Renal cortex interstitium (tissue), 15 donors: ENCODE measurements at places on chromosomes 3 and 15.

DNA sequence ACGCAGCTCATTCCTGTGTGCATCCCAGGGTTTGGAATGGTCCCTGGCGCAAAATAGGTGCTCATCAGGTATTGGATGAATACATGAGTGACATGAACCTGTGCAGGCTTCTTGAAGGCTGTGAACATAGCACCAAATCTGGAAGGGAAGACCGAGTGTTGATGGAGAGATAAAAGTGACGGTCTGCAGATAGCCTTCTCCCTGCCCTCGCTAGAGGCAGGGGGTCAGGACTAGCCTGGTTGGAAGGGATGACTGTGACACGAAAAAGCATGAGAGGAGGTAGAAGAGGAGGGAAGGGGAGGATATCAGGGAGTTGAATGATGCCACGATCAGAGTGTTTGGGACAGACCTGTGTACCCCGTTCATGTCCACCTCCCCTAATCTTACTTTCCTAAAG is 267.1 kb downstream of the XXYLT1 start:
- DNase-seq, result no peak

DNA sequence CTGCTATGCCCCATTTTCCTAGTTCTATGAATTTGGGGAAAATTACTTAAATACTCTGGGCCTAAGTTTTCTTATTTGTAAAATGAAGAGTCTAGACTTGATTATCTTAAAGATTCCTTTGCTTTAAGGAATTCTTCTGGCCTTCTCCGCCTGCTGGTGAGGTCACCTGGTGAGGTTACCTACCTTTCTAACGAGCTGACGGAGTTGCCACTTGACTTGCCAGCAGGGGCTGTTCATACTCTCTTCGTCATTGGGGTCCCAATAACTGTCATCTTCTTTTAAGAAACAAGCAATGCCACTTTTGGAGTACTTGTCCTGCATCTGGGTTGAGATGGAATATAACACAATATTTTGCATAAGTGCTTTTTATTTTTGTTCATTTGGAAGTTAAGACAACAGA is 8.6 kb downstream of the TNFSF10 start:
- DNase-seq, result no peak

GRCh38 chr15:54990793-54991192 is 205.9 kb downstream of the RSL24D1 start:
- no peak for DNase-seq

GRCh38 chr15:64763874-64764273 is 11.5 kb downstream of the RBPMS2 start:
- no peak for DNase-seq

- DNase-seq, result no peak
Measured at GRCh38 chr3:9251055-9251786, 1.8 kb upstream of the SRGAP3 start.

- DNase-seq, result no peak
Measured at GRCh38 chr3:184160456-184160855, 5.3 kb downstream of the DVL3 start.

GRCh38 chr15:49688135-49688790 is 67.4 kb downstream of the DTWD1 start:
- DNase-seq, result no peak

- DNase-seq, result no peak
Measured at GRCh38 chr3:100697723-100698285, 11.5 kb upstream of the TFG start.

- DNase-seq, result no peak
Measured at GRCh38 chr15:50146632-50147031, 27.6 kb upstream of the ATP8B4 start.

DNA sequence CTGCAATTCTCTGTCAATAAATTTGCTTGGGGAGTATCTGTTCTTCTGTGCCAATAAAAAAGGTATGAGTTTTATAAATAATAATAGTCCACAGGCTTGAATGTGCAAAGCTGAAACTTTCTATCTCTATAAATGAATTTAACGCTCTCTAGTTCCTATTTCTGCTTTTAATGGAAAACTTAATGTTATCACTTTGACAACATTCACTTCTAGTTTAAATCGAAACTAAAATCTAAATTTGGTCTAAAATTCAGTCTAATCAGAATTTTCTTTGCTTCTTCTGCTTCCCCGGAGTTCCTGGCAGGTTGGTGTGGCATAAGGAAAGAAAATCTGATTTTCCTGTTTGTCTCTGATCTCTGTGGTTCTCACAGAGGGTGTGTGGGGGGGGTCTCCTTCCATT is 450.1 kb upstream of the TBL1XR1 start:
- DNase-seq, result no peak

- no peak for DNase-seq
Measured at GRCh38 chr3:138172625-138173024, 2.1 kb downstream of the DBR1 start.

DNA sequence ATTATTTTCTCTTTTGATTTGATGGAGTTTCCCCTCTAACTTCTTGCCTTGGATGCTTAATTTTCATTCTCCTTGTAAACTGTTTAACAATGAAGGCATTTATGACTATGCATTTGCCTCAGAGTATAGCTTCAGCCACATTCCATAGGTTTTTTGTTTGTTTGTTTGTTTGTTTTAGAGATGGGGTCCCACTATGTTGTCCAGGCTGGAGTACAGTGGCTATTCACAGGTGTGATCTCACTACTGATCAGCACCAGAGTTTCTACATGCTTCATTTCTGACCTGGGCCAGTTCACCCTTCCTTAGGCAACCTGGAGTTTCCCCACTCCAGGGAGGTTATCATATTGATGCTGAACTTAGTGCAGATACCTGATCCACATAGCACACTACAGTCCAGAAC is 4.1 kb downstream of the SECISBP2L start:
- DNase-seq, result no peak

GRCh38 chr15:99149366-99149765 is 44.5 kb downstream of the SYNM start:
- no peak for DNase-seq

- DNase-seq, result no peak
Measured at GRCh38 chr15:78340231-78341056, at the start of gene CRABP1. TSS of gene CRABP1 (plus strand) at chr15:78340353. CDS start at chr15:78340429, 76 bp downstream.
